EL (cell line): ENCODE measurements at places on chromosomes 7 and 10.

DNA sequence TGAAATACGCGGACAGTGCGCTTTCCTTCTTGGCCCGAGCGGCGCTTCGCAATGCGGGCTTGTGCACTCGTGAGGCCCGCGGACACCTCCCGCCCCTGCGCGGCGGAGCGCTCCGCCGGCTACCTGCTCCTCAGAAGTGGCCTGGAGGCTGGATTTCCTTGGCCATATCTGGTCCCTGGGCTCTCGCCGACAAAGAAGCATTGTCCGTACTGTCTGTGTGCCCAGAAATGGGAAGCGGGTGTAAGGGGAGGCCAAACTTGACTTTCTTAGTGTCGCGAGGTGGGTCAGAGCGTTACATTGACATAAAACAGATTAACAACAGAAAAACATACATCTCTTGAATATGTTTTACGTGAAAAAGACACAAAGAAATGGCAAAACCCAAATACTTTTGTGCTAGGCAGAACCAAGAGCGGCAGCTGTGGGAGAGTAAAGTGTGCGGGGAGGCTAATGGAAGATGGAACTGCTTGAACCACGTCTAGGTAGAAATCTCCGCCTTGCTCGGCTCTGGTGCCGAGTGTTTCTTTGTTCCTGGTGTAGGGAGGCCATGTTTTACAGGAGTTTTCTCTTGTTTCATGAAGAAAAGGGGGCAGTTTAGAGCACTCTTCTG is 1.4 kb downstream of the LANCL2 start:
- DNase-seq = peak; percentile 16

DNA sequence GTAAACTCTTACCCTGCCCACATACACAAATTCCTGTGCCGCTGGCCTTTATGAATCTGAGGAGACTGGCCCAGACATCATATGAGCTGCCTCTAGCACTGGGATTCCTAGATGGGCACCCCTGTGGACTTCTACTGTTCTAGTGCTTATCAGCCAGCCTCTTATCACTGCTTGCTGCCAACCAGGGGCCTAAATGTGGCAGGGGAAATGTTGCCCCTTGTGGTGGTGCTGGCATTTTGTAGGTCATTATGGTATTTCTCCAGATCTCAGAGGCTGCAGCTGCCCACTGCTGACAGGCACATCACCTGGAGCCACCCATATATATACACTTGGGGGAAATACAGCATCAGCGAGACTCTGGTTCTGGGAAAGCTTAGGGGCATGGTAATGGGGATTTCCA is 5.4 kb downstream of the SFR1 start:
- peak; percentile 8 for DNase-seq

- DNase-seq = peak; percentile 75
Observed at GRCh38 chr7:22137026-22137425, 191.3 kb upstream of the CDCA7L start.

DNA sequence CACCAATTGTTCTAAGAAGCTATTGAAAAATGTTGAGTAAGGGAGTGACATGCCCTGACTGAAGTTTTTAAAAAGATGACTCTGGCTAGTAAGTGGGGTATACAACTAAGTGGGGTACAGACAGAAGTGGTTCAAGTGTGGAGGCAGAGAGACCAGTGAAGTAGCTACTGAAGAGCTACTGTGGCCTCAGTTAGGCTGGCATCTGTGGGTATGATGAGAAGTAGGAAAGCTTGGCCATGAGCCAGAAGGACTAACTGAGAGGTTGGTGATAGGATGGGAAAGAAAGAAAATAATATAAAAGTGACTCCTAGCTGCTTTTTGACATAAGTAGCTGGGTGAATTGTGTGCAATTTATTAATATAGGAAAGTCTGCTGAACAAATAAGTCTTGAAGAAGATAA is 176.6 kb downstream of the SEMA3D start:
- no peak for DNase-seq

GRCh38 chr10:26938578-26938977 is 77.8 kb upstream of the ABI1 start:
- DNase-seq = no peak

GRCh38 chr10:22780474-22780885 is 66.1 kb upstream of the PIP4K2A start:
- DNase-seq = no peak

- no peak for DNase-seq
Observed at GRCh38 chr7:112167147-112167546, 39.1 kb downstream of the DOCK4 start.

- no peak for DNase-seq
Observed at GRCh38 chr7:108097703-108098102, 32.5 kb downstream of the LAMB4 start.

DNA sequence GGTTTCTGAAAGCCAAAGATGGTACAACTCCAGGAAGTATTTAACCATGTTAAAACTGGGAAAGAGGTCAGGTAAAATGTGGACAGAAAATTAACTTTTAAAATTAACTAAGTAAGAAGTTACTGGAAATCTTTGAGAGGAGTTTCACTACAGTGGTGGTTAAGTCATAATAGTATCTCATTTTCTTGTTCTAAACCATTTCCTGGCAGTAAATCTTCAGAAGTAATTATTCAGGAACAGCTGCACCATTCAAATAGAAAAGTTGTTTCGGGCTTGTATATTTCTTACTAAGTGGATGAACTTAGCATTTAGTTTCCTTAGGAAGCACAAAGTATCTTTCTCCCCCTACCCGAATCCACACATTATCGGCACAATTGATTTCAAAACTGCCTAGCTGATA is 27.1 kb downstream of the COPG2 start:
- DNase-seq = no peak

- no peak for DNase-seq
Observed at GRCh38 chr7:73736885-73737284, 1.7 kb downstream of the ABHD11 start.

DNA sequence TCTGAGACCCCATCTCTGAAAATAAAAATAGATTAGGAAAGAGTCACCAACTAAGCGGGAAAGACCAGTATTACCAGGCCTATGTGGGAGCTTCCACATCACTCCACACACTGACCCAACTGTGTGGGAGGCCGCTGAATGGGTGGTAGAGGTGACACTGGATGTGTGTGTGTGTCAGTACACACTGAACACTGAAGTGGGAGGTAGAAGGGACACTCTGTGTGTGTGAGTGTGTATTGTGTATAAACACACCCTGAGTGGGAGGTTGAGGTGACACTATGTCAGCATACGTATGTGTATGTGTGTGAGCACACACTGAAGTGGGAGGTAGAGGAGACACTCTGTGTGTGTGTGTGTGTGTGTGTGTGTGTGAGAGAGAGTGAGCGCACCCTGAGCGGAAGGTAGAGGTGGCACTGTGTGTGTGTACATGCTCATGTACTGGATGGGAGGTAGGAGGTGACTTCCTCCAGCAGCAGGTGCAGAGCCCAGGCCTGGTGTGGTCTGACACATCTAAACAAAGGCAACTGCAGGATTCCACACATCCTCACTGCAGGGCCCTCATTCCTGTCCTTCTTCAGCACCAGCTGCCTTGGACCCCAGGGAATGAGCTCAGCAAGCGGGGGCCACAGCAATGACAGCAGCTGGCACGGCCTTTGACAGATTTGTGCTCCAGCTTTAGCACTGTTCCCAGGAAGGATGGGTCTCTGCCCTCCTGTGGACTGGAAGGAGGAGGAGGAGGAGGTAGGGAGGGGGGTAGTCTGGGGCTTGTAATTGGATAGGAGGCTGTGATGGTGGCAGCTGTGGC is 26.5 kb upstream of the RBM20 start:
- no peak for DNase-seq
